ENCODE measurements at places on chromosomes 1 and 21.

DNA sequence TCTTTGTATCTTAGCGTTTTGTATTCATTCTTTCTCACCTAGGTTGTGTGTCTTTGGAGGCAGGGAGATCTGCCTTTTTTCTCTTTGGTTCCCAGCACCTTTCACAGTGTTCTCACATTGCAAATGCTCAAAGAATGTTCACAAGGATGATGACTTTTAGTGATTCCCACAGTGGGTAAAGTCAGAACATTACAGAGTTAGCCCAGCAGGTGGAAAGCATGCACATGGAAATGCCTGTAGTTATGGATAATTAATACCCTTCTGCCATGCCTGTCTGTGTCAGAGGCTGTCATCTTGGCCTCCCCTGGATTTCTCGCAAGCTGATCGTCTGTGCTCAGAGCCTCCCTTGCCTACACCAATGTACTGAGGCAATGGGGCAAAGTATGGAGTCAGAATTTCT, 458.9 kb downstream of the LMO4 start:
- DNase-seq: no peak

DNA sequence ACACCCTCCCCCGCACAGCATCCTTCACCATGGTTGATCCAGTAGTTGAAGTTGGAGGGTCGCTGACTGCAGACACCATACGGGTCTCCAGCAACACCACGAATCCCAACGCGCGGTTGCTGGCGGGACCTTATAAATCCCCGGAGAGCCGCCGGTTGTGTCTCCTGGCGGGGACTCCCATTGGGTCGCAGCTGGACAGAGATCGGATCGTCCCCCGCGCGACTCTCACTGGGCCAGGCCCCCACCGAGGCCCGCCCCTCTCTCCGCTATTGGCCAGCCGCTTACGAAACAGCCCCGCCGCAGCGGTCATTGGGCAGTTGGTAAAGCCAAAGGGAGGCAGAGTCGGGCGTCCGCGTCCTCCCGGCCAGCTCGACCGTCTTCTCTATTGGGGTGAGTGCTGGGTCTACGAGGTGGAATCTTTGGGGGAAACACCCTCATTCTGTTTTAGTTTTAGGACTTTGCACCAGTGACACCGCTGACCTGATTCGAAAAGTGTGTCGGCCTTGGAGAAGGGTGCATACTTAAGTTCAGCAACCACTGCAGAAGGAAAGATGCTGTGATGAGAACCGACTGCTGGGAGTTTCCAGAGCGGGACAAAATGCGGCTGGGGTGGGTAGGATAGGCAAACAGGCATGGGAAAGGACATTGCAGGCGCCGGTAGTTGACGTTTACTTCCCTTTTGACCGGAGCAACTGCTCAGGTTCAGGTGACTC, 27.4 kb downstream of the RABIF start:
- peak; percentile 95 for DNase-seq

- no peak for DNase-seq
Observed at GRCh38 chr1:54188291-54188690, 11.5 kb downstream of the CYB5RL start.

DNA sequence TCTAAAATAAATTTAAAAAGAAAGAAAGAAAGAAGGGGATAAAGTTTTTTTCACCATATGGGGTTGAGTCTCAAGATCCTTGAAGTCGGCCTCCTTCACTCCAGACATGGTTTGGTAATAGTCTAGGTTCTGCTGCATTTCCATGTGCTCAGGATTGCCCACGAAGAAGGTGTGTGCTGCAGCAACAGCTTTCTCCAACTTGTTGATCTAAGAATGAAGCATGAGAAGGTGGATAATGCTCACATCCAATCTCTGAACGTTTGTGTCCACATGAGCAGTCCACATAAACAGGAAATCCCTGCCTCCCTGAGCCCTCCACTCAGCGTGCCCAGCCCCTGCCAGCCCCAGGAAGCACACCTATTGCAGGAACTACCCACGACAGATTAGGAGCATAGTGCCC, 4.6 kb downstream of the P3H1 start:
- DNase-seq: no peak

DNA sequence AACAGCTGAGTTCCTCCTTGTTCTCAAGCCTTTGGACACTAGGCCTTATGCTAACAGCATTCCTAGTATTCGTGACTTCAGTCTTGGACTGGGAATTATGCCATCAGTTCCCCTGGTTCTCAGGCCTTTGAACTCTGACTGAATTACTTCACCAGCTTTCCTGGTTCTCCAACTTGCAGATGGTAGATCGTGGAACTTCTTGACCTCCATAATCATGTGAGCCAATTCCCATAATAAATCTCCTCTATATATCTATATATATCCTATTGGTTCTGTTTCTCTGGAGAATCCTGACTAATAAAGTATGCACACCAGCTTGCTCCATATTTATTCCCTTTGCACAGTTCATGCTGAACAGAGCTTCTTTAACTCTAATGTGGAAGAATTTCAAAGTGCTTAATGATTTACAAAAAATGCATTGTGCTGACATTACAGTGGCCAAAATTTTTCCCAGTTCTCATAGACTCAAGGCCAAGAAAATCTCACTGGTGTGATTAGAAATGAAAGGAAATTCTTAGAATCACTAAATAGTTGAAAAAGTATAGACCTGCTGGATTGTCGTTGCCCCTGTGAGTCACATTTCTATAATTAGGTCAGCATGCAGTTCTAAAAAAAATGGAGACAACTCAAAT, 462.9 kb upstream of the ADAMTS5 start:
- DNase-seq: no peak

GRCh38 chr1:33347650-33347992, 26.7 kb upstream of the A3GALT2 start:
- DNase-seq: peak; percentile 71

GRCh38 chr1:208273386-208274017, 29.3 kb upstream of the PLXNA2 start:
- DNase-seq: no peak

DNA sequence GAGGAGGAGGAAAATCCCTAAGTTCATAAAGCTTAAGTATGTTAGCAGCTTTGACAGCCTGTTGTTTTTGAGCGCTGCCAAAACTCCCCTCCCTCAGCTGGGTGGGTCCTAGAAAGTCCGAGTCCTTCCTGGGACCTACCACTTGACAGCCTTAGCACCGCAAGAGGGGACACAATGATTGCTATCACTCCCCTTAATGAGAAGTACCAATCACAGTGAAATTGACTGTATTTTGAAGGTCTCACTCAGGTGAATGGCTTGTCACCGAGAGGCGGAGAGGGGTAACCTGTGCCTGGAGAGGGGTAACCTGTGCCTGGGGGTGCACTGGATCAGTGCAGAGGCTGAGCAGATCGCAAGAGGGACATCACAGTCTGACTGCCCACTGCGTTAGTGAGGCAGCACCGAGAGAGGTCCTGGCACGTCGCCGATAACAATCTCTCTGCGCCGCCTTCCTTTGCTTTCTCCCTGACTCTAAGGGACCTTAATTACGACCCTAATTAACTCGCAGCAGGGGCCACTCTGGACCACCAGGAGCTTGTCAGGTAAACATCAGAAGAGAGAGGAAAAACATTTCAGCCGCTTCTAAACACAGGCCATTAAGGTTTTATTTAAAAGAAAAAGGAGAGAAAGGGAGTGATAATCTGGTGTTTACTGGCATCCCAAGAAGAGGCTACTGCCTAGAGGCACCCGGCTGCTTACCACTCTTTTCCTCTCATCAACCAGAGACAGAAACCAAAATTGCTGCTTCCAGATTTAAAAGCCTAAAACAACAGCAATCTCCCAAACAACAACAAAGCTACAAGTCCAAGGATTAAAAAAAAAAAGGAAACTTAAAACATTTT, 25.7 kb upstream of the KCNK1 start:
- DNase-seq: no peak

- no peak for DNase-seq
Observed at GRCh38 chr1:100907887-100908286, 12.0 kb downstream of the SLC30A7 start.

DNA sequence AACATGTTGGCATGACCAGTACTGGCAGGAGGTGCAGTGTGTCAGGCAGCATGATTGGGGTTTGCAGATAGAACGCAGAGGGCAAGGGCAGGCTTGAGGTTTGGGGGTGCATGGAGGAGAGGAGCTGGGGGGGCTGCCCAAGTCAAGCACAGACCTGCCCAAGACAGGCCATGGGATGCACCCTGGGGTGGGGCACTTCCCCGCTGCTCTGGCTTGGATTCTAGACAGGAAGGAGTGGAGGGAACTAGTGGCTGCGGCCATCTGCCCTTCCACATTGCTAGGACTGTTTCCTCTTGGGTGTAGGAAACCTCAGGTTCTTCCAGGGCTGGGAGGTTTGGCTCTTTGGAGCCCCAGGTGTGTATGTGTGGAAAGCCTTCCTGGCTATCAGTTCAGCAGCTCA, 3.0 kb downstream of the PDXK start:
- no peak for DNase-seq

- no peak for DNase-seq
Observed at GRCh38 chr1:236978740-236979139, 25.5 kb downstream of the MT1HL1 start.

DNA sequence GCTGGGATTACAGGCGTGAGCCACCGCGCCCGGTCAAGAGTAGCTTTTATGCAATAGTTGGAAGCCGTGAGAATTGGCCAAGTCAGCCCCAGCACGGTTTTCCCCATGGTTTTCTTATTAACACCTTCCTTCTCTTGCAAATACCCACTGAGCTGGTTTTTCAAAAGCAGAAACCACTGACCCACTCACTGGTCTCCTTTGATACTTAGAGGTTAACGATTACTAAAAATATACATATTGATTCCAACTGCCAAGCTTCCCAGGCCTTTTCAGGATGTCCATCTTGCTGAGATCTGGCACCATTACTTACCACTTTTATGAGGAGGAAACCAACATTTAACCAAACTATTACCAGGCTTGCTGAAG, 25.9 kb upstream of the TARDBP start:
- DNase-seq: no peak

DNA sequence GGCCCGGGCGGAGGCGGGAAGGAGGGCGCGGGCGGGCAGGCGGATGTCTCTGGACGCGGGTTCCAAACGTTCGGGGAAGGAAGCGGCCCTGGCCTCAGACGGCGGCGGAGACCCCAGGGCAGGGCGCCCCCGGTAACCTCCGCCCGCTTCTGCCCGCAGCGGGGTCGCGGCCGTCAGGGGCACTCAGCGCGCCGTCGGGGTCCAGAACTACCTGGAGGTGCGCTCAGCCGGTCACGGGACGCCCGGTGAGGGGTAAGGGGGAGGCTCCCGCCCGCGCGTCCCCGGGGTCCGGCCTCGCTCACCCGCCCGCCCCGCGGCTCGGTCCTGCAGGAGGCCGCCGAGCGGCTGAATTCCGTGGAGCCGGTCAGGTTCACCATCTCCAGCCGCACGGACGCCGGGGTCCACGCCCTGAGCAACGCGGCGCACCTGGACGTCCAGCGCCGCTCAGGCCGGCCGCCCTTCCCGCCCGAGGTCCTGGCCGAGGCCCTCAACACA, 406 bp downstream of the PUSL1 start:
- DNase-seq: no peak

- DNase-seq: no peak
Observed at GRCh38 chr1:212536586-212536985, 72.0 kb upstream of the ATF3 start.

DNA sequence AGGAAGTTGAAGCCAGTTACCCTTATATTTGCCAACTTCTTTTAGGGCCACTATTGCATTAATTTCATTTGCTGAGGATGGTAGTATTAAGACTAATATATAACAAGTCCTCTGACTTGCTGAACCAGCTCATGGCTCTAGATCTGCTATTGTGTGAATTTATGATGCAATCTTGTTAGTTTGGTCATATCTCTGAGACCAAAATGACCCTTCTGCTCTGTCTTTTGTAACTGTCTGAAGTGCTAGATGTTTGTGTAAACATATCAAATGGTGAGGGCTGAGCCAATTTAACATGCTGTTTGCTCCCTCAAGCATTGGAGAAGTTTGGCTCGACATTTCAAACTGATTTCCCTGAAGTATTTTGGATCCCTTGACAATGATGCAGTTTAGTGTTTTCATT, 106.9 kb upstream of the PTGFR start:
- no peak for DNase-seq

- DNase-seq: no peak
Observed at GRCh38 chr1:222234351-222234750, 313.6 kb downstream of the HHIPL2 start.

Measured in psoas muscle (tissue), 8 donors.